ENCODE measurements at places on chromosomes 7 and 10. TPM values are rescaled to one million over a fixed set of nuclear protein-coding genes. Genes with fewer than 3 reads are reported as not detected.

DNA sequence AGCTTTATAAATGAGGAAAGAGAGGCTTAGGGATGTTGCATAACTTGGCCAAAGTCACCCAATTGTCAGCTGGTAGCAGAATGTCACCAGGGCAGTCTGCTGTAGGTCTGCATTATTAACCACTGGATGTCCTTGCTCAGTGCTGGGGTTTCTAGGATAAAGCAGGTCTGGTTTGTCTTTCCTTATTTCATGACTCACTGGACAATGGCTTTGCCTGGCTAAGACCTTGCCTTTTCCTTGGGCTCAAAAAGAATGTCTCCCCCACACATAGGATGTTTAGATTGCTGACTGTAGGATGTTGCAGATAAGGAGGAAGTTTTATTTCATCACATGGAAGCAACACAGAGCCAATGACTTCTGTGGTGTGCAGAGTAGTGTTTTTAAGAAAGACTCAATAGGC is 29.4 kb downstream of the WDFY4 start:
- DNase-seq, result no peak

DNA sequence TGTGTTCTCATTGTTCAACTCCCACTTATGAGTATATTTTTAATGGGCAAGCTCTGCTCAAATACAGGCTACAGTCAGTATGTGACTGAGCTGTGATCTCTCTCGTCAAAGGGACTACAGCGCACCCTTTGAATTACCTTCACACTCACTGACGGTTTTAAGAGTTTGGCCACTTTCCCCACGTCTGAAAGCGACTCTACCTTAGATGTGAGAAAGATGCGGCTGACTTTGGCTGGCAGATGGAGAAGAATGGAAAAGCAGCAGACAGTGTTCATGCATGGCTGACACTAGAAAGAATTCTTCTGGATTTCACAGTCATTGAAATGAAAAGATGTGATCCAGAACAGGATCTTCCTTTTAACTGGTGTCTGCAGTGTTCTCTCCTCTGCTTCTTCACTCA is 2.0 kb upstream of the ATRNL1 start:
- no peak for DNase-seq

MYH16 gene
- not detected for total RNA-seq

ADCY1 gene
- total RNA-seq, result 0.85 TPM

GOLGA7B gene
- total RNA-seq, result 0.07 TPM

P4HA1 gene
- total RNA-seq, result 37.0 TPM

LBX1 gene
- total RNA-seq, result not detected

DNA sequence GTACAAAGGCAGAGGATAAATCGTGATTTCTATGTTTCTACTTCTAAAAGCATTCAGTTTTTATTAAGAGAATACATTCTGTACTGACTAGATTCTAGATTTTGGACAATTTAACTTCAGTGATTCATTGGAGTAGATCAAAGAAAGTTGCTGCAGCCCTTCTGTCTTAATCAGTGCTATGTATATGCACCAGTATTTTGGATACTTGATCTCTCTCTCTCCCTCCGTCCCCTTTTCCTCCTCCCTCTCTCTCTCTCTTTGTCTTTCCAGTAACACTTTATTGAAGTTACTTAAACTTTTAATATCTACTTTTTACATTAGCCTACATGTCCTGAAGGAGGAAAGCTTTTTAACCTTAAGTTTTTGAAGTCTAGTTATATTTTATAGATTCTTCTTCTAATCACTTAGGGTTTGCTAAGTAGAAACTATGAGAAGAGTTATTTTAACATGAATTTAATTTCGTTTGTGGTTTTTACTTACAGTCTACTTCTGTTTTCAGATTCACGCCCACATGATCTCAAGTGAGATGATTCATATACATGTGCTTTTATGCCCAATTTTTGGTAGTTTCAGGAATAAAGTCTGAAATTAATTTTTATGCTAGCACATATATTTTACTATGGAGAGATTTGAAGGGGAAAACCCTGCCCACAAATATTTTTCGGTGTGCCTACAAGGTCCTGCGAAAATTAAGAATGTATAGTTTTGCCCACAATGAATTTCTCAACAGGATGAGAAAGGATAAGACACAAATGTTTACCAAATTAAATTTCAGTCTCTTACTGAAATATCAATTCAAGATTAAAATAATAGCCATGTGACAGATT is 9.1 kb downstream of the MDFIC start:
- DNase-seq, result no peak

CRYGN gene
- 0.35 TPM for total RNA-seq

DNA sequence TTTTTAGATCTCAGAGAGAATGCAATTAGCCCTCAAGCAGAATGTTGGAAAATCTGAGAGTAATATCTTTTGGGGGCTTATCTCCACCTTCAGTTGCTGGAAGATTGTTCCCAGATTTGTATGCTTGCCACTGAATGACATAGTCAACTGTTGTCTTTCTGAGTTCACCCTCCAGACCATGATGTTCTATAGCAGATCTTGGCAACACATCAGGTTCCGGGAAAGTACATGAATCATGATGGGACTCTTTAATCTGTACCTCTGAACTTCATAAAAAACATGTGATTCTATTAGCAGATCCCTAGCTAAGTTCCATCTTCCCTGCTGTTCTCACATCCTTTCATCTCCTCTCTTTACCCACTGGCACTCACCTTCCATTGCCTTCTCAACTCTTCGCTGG is 68.9 kb downstream of the PLCE1 start:
- no peak for DNase-seq

MAGI2 gene
- total RNA-seq, result 18.3 TPM

DNA sequence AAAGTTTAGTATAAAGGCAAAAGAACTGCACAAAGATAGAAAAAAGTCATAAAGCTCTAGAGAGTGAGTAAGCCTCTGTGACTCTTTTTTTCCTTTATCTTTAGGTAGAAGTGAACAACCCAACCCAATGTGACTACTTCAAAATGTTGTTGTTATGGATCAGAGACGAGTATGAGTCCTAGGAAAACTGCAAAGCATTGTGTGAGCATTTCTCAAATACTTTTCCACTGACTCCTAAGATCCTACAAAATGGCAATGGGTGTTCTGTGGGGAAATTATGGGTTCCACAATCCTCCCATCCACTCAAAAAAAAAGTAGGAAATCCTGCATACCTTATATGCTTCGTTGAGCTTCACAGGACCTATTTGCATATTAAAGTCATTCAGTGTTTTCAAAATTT is 177.1 kb downstream of the DGKI start:
- DNase-seq, result no peak

TMEM26 gene
- total RNA-seq, result 1.2 TPM

COL1A2 gene
- total RNA-seq, result 1,117 TPM

DNA sequence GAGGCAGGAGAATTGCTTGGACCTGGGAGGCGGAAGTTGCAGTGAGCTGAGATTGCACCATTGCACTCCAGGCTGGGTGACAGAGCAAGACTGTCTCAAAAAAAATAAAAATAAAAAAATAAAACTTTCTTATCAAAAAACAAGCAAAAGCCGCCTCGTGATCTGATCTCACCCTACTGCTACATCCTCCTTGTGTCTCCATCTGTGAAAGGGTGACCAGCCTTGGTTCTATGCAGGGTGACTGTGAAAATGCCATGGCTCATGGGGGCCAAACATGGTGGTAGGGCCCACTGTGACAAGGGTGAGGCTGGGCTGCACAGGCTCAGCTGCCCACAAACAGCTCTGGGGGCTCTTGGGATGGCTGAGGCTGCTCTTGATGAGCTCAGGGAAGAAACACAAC is 968 bp upstream of the OPN4 start:
- DNase-seq, result no peak

TDRD1 gene
- total RNA-seq, result not detected

DNA sequence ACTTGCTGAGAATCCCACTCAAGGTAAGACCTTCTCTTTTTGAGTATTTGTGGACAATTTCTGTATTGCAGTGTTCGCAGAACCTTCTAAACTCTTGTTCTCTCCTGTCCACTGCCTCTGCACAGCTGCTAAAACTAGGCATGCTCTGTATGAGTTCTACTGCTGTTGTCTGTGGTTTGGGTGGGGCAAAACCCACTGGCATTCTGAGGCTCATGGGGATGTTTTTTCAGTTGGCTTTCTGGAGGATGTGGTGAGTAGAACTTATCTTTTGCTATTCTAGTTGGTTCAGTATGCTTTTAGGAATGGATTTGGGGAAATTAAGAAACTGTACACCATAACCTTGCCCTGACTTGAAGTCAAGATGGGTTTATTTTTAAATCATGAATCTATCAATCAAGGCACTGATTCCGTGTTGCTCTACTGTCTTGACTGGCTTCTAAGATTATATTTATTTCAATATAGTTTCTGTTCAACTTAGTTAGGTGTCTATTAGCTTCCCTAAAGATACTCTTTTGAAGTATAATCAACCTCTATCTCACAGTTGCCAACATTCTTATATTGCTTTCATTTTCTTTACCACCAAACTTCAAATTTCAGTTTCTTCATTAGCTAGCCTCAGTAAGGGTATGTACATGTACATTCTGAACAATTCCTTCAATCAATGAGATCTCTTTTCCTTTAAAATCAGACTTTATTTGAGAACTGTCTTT is 25.0 kb upstream of the C1GALT1 start:
- DNase-seq, result no peak

DNA sequence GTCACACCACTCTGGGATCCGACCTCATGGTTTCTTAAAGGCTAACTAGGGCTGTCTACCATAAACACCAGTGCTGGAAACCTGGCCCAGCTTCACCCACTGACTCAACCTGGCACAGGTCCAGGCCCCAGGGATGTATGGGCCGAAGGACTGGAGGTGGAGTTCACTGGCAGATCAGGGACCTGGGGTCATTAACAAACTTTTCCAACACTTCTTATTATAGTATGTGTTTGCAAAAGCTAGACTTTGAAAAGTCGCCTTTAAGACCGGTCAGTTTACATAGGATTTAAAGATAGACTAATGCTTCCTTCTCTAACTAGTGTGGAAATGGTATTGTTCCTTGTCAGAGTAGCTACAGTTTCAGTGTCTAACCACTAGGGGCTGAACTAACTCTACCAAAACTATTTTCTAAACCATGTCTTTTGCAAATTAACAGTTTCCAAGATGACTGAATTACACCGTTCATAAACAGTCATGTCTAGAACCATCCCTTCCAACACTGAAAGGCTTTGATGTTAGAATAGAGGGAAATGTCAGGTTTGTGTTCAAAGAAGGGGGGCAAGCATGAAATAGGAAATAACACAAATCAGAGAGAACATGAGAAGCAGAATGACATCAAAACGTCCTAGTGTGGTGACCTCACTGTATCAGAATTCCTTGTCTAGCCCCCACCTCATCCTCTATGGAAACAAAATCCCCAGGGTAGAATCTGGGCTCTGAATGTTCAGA is 29.7 kb downstream of the STN1 start:
- peak; percentile 78 for DNase-seq

GRCh38 chr7:155374276-155375252 is 76.9 kb downstream of the INSIG1 start:
- no peak for DNase-seq

AASS gene
- 47.2 TPM for total RNA-seq

- DNase-seq, result no peak
Measured at GRCh38 chr7:23191022-23191421, 9.2 kb downstream of the NUP42 start.

DNA sequence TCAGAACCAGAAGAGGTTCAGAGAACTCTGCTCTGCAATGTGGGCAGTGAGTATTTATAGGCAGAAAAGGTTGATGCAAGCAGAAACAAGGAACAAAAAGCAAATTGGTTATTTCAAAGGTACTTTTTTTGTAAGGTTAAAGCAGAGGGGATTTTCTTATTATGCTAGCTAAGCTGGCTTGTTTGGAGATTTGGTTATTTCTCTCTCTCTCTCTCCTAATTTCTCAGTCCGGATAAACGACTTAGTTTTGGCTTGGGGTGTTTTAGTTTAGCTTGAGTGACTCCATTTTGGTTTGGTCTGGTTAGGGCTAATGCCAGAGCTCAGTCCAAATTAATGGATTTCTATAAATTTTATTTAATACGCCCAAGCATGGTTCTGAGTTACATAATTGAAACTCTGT is 566.8 kb downstream of the SH2D4B start:
- DNase-seq, result no peak

GRCh38 chr7:112692333-112692732 is 97.9 kb downstream of the TMEM168 start:
- no peak for DNase-seq

EMX2 gene
- not detected for total RNA-seq

- DNase-seq, result no peak
Measured at GRCh38 chr7:31488562-31489203, 25.2 kb upstream of the ITPRID1 start.

Data from thoracic aorta (tissue), 2 donors.